ENCODE measurements at places on chromosomes 5 and 9.

- no peak for DNase-seq
Measured at GRCh38 chr9:113918697-113919350, 42.7 kb downstream of the ZNF618 start.

DNA sequence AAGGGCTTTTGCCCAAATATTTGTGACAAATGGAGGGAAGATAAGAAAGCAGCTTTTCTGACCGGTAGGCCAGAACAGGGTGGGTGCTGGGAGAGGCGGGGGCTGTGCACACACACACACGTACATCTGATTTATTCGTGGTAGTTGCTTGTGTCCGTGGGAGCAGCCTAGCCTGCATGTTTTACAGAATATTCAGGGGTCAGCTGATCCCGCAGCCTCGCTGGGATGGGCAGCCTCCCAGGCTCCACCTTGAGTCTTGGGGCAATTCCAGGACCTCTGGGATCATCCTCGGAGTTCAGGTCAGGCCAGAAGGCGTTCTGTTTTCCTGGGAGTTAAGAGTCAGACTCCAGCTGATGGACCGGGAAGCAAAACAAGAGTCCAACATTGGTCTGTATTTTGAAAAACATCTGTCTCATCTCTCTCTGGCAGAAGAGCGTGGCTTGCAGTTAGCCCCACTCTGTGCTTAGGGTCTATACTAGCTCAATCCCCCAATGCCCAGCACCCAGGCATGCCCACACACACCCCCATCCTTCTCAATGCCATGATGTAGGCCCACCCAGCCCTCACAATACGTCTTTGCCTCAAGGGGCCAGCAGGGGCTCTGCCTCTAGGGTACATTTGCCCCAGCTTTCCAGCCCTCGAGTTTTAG lies 210.6 kb downstream of the GOLPH3 start:
- no peak for DNase-seq

- no peak for DNase-seq
Measured at GRCh38 chr5:28253431-28253830, 1215.0 kb upstream of the CDH9 start.

DNA sequence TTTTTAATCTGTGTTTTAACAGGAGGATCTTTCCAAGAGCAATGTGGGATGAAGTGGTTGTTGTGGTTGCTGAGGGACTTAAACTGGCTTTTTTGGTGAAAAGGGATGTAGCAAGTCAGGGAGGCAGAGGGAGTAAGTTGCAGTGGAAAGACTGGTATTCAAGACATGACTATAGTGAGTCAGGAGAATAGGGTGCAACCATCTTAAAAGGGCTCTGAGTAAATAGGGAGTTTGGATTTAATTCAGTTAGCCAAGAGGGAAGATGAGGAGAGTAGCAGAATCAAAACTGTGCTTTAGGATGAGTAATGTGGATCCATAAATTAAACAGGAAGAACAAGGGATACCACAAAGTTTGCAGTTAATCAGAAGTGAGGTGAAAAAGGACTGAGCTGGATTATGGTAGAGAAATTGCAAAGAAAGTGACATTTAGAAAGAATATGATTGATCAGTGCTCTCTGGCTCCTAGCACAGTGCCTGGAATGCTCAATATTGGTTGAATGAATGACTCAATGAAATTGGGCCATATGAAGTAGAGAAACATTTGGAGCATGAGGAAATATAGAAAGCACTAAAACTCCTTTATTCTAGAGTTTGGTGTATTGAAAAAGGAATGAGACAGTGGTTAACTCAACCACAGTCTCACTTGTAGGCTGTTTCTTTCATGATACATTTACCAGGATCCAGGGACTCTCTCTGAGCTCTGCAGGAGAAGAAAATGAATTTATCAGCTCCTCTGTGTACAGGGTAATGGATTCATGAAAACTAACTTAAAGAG lies 5.1 kb downstream of the POLR3G start:
- DNase-seq: no peak

- DNase-seq: no peak
Measured at GRCh38 chr5:78927657-78928282, 57.3 kb downstream of the ARSB start.

GRCh38 chr9:99824378-99825171 lies 2.9 kb downstream of the NR4A3 start:
- DNase-seq: peak; percentile 68

- DNase-seq: no peak
Measured at GRCh38 chr9:105672711-105673234, 10.5 kb downstream of the TAL2 start.

DNA sequence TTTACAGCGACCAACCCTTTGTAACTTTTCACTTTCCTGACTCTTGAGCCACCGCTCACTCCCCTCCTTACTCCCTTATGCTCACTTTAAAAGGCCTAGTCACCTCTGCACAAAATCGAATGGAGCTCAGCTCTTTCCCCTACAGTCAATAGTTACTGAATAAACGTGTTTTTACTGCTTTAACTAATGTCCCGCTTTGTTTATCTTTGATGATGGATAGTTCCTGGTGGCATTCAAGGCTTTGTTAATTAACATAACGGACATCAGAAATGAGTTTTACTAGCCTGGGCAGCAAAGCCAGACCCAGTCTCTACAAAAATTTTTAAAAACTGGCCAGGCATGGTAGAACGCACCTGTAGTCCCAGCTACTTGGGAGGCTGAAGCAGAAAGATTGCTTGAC lies 5.0 kb downstream of the SERINC5 start:
- no peak for DNase-seq

DNA sequence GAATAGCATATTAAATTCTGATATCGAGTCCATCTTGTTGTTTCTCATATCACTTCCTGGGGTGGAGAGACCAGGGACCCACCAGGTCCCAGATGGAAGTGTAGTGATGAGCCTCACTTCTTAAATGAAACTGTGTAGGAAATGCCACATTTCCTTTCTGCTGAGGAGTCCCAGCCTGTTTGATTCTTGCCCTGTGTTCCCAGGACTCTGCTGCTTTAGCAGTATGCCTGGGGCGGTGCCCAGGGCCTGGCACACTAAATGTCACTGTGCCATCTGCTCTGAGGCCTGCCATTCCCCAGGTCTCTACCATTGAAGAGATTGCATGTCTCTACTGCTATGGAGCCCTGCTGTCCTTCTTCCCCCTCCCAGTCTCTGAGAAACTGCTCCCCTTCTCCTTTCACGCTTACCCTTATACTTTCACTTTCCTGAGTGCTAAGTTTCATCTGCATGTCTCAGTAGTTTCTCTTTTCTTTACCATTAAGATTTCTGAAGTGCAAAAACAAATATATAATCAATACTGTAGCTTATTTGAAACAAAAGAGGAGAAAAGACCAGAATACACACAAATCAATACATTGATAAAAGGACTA lies 260.4 kb downstream of the GABRB2 start:
- no peak for DNase-seq

Measured in activated naive CD4-positive, alpha-beta T cell treated with Interleukin-2 at 50 U/mL for 16 hours (primary cell).